DMS153 (cell line): ENCODE measurements at places on chromosomes 11 and 22.

- no peak for DNase-seq
Observed at GRCh38 chr11:7196396-7197146, 55.1 kb upstream of the SYT9 start.

- no peak for DNase-seq
Observed at GRCh38 chr11:120058931-120059330, 79.0 kb downstream of the TRIM29 start.

- no peak for DNase-seq
Observed at GRCh38 chr11:127330044-127330443, 329.5 kb upstream of the KIRREL3 start.

DNA sequence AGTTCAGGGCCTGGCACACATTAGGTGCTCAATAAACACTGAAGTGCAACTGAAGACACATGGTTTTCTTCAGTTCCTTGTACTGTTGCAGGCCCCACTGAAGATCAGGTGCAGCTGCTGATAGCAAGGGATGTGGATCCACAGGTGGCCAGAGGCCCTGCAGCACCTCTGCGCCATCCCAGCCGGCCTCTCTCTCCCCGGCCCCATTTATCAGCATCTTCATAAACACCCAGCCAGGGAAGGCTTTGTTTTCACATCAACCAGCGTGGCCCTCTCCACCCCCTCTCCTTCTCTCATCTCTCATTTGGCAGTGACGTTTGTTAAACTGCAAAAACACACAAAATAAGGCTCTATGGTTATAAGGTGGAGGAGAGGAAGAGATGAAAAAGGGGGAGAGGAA lies 528.8 kb downstream of the BUD13 start:
- no peak for DNase-seq

DNA sequence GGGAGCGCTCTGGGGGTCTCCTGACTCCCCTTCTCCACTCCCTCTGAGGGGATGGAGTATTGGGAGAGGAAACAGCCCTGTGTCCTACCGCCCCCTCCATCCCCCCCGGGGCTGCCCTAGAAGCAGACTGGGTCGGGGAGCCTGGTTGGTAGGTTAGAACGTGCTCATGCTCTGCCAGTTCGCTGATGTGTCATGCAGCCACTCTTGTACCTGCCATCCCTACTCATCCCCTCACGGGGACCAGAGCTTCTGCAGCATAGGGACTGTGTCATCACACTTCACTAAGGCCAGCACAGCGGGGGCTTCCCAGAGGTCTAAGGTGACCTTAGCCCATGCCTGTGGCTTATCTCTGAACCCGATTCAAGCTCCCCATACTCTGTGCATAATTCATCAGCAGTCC lies 4.7 kb downstream of the KCNJ1 start:
- DNase-seq = no peak

DNA sequence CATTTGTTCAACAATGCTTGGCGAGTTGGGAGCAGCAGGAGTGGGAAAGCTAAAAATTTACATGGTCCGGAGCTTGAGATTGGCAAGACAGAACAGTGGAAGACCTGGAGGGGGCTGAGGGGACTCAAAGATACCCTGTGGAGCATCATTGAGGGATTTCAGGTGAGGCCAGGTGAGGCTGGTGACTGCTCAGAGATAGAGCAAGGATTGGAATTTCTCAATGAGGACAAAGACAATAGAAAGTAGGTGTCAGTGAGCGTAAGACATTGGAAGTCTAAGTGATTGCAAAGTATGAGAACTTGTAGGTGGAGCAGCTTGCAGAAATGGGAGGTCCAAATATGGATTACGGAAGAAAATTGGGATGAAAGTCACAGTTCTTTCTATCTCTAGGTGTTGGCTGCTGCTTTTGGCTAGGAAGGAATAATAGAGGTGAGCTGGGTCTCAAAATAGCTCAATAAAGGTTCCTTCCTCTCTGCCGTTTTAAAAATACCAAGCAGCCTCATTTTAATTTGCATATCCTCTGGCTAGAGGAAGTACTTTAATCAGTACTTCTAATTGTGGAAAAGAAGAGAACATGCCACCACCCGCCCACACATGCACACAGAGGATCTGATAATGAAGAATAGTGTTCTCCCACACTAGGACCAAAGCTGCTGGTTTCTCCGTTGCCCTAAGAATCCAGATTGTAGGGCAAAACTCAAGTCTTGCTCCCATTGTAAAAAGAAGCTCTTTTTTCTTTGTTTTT lies 41.8 kb upstream of the SORL1-AS1 start:
- no peak for DNase-seq
